GOT3 (cell line): ENCODE measurements at places on chromosomes 13 and 19.

DNA sequence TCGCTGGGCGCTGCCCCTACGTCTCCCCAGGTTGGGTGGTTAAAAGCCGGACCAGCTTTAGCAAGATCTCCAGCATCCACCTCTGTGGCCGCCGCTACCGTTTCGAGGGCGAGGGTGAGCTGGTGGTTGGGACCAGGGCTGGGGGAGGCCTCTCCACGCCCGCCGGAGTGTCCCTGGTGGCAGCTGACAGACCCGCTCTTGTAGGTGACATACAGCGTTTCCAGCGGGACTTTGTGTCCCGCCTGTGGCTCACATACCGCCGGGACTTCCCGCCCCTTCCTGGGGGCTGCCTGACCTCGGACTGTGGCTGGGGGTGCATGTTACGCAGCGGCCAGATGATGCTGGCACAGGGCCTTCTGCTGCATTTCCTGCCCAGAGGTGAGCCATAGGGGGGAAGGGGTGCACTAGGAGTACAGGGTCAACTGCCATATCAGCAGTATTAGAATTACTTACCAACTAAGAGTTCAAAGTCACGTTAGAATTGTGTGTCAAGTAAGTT, 1.1 kb downstream of the ATG4D start:
- no peak for DNase-seq

DNA sequence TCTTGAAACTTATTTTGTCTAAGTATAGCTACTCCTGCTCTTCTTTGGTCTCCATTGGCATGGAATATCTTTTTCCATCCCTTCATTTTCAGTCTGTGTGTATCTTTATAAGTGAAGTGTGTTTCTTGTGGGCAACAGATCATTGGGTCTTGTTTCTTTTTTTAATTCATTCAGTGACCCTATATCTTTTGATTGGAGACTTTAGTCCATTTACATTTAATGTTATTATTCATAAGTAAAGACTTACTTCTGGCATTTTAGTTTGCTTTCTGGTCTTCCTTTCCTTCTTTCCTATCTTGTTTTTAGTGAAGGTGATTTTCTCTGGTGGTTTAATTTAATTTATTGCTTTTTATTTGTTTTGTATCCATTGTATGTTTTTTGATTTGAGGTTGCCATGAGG, 19.8 kb downstream of the CD70 start:
- no peak for DNase-seq

DNA sequence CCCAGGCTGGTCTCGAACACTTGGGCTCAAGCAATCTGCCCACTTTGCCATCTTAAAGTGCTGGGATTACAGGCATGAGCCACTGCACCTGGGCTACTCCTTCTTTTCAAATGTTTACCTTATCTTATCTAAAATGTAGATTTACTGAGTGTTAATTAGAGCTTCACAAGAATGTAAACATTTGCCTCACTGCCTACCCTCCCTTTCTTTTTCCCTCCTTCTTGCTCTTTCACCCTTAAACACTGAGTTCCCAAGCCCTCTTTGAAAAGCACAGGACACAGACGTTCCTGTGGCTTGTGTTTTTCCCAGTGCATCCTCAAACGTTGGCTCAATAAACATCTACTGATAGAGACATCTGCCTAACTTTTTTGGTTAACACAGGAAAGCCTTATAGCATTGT, 32.7 kb upstream of the CYSLTR2 start:
- no peak for DNase-seq

GRCh38 chr13:76293751-76294150, 592.5 kb downstream of the KCTD12 start:
- DNase-seq, result no peak

GRCh38 chr13:29548722-29549121, 46.8 kb downstream of the SLC7A1 start:
- no peak for DNase-seq

GRCh38 chr19:55947532-55947931, at the start of gene NLRP8:
TSS of gene NLRP8 (plus strand) at chr19:55947832.
- DNase-seq, result no peak

DNA sequence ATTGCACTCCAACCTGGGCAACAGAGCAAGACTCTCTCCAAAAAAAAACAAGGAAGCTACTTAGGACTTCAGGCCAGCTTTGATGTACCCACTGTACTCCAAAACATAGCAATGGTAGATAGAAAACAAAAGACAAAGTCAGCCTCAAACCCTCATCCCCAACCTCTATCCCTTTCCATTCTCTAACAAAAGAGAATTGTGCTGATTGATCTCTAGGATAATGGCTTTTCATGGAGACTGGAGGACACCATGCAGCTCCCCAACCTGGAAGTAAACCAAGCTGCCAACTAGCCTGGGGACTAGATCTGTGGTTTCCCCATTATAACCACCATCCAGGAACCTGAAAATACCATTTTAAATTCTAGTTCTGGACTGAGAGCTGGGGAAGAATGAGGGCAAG, 4.3 kb upstream of the ZDHHC20 start:
- DNase-seq, result no peak

DNA sequence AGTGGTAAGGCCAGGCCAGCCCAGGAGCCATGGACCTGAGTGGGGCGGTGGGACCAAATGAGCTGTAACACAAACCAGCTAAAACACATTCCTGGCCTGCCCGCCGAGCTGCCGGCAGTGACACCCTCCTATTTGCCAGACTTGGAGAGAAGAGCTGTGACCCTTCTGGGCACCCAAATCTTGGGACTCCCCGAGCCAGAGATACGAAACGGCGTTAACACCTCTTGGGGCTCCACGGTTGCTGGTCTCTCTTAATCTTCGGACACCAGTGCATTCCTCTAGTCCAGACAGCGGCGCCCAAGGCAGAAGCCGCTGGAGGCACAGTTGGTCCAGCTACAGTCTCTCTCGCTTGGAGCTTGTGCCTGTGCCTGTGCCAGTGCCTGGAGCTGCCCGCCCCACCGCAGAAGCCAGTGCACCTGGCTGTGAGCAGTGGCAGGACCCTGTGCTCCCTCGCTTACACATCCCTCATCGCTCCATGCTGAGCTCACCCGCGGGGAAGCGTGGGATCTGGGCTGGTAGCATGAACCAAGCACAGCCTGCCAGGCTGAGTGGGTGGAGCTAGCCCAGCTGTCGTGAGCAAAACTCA, 147.2 kb upstream of the KLHL1 start:
- no peak for DNase-seq

GRCh38 chr13:22121146-22121739, 450.4 kb downstream of the FGF9 start:
- no peak for DNase-seq

GRCh38 chr19:49499030-49499670, 2.9 kb downstream of the RPS11 start:
- DNase-seq, result no peak

DNA sequence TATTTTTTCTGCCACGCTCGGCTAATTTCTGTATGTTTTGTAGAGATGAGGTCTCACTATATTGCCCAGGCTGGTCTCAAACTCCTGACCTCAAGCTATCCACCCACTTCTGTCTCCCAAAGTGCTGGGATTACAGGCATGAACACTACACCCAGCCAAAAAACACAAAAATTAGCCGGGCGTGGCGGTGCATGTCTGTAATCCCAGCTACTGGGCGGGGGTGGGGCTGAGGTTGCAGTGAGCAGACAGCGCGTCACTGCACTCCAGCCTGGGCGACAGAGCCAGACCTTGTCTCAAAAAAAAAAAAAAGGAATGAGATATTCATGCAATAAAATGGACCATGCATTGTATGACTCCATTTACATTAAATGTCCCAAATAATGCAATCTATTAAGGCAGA, 32.2 kb downstream of the VASP start:
- DNase-seq, result no peak

- DNase-seq, result no peak
Observed at GRCh38 chr19:43743059-43743458, 11.7 kb downstream of the SMG9 start.

GRCh38 chr19:15595069-15595468, 19.9 kb upstream of the CYP4F8 start:
- no peak for DNase-seq

GRCh38 chr19:52351512-52351911, 15.5 kb downstream of the ZNF610 start:
- DNase-seq, result no peak

DNA sequence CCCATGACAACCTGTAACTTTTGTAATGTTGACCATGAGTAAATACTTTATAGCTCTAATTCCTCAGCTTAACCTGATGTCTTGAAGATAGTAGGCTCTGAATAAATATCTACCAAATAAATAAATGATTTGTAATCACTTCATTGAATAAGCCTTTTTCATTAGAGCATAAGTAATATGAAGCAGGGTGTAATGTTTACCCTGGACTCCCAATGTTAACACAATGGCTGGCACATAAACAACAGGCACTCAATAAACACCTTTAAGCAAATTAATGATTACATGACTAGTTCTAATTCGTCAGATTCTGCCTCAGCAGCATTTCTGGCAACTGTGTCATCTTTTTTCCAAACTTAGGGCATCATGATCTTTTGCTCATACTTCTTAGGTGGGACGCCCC, 396.3 kb downstream of the LIG4 start:
- DNase-seq, result no peak

DNA sequence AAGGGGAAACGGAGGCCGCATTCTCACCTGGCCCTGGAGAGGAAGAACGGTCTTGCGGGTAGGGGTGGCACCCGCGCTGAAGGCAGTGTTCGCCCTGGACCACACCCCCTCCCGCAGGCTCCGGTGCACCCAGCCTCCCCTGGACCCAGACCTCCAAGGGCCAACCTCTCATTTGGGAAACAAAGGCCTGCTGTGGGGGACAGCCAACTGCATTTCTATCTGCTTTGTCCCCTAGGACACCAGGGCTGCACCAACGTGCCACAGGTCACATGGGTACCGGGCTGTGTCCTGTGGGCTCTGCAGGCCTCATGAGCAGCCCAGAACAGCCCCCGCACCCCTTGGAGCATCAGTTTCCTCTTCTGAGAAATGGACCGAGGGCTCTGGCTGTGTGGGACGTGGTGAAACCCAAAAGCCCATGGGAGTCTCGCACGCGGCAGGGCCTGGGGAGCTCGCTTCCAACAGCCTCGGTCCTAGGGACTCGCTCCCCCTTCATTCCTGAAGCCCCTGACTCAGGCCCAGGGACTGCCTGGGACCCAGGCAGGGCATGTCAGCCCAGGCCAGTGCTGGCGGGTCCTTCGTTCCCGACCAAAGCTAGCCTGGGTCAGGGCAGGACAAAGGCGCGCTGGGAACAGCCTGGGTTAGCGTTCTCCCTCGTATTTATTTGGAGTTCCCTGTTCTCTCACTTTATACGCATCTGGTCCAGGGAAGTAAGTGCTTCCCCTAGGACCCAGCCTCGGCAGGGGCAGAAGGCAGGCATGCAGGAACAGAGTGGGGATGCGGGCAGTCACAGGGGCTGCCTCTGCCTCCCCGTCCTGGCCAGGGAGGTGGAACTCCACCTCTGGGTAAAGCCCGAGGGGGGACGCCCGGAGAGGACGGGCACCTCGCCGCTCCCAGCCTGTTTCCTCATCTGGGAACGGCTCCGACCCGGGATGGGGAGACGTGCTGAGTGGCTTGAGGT, 4.6 kb downstream of the TCF3 start:
- no peak for DNase-seq

- DNase-seq, result no peak
Observed at GRCh38 chr19:44857837-44858236, 11.7 kb downstream of the NECTIN2 start.

DNA sequence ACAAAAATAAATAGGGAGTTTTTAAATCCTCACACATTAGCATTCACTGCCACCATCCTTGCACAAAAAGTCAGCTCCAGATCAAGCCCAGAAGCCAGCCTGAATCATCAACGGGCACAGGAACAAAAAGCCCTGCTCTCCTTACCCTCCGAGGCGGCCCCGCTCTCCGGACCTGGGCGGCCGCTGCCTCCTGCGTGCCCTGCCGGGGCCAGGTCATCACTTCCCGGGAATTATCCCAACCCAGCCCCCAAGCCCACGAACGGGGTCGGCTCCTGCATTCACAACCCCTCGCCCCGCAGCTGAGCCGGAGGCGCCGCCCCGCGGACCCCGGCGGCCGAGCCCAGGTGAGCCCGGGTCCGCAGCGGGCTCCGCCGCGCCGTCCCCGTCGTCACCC, 754 bp downstream of the DNAJB1 start:
- DNase-seq, result no peak

DNA sequence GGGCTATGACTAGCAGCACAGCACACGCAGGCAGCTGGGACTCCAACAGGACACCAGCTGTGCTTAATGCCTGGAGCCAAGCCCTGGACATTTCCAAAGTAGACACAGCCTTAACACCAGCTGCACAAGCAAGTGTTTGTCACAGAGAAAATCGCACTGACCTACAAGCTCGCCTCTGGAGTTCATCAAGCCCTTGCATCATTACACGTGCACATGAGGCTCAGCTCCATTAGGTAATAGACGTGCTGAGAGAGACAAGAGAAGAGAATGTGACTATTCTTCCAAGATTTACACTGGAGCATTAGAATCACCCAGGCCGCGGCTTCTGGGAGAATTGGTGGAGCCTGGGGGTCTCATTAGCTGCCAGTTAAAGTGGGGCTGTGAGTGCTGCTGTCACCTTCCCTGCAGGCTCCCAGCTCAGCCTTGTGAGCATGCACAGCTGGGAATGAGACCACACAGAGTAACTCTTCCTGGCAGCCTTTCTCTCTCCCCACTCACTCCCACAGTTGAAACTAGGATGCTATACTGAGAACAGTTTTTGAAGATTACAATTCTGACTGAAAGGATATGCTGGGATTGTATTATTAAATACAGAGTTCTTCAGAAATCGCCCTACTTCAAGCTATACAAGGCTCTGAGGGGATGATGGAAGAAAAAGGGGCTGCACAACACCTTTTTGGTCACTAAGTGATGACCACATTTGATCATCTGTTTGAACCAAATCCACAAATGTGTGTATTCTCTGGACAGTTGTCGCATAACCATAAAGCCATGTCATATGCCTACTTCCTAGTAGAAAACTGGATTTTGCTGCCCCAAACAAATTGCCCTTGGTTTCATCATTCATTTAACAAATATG, 10.5 kb downstream of the STOML3 start:
- DNase-seq, result no peak

DNA sequence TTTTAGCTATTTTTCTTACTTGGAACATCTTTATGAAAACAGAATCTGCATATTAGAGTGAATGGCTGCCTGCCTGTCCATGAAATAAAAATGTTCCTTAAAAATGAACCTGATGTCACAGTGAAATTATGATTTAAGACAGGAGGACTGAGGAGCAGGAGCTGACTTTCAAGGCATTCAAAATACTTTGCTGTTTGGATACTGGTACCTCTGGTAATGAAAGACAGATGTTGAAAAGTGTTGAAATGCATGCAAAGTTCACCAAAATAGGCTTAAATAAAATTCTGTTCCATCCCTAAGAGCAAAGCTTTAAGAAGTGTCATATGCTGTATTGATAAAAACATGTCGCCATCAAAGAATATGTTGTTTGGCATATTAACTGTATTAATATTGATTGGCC, 1.7 kb downstream of the ARHGEF7 start:
- no peak for DNase-seq

DNA sequence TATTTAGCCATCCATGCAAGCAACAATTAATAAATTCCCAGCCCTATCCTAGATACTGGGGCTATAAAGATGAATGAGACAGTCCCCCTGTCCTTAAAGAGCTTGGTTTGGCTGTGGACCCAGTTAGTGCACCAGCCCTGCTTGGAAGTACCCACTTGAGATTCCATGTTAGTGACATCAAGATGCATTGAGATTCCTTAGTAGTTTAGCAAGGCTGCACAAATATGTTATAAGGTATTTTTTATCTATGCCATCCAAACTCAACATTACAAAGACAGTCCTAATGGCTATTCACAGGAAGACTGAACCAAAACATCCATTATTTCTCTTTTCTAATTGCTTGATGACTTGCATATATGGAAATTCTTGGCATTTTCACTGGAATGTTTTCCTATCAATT, 48.8 kb upstream of the RAP2A start:
- DNase-seq, result no peak
